ENCODE measurements at places on chromosomes 13 and 19. TPM values are rescaled to one million over a fixed set of nuclear protein-coding genes. Genes with fewer than 3 reads are reported as not detected.

Gene NAPSA
- total RNA-seq: not detected

Gene FREM2
- under 0.01 TPM for total RNA-seq

Gene NOVA2
- total RNA-seq: not detected

Gene CCNA1
- 4.9 TPM for total RNA-seq

- no peak for DNase-seq
Measured at GRCh38 chr19:44795398-44795987, 13.4 kb upstream of the BCAM start.

DNA sequence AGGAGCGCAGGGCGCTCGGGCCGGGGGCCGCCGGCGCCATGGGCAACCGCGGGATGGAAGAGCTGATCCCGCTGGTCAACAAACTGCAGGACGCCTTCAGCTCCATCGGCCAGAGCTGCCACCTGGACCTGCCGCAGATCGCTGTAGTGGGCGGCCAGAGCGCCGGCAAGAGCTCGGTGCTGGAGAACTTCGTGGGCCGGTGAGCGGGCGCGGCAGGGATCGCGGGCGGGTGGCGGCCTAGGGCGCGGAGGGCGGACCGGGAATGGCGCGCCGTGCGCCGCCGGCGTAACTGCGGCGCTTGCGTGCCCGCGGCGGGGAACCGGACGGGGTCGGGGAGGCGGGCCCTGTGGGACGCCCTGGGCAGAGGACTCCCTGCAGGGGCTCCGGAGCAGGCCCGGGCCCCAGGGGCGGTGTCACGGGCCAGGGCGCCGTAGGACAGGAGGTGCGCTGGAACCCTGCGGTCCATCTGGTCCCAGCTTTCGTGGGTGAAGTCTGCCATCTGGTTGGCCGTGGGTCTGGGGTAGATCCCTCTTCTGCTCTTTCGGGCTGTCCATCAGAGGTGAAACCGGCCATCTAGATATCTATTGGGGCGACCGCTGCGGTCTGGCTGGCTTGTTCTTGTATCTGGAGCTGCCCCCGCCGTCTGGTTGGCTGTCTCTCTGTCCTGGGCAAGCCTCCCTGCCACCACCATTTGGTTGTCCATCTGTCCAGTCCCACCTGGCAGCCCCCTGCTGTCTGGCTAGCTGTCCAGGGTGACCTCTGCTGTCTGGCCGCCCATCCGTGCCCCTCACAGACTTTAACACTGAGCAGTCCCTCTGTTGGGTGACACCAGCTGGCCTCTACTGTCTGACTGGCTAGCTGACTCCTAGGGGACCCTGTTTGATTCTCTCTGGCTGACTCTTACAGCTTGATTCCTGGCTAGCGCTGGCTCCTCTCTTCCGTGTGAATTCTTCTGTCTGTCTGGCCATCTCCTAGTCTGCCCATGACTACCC is 622 bp downstream of the DNM2 start:
- DNase-seq: peak; percentile 61

DNA sequence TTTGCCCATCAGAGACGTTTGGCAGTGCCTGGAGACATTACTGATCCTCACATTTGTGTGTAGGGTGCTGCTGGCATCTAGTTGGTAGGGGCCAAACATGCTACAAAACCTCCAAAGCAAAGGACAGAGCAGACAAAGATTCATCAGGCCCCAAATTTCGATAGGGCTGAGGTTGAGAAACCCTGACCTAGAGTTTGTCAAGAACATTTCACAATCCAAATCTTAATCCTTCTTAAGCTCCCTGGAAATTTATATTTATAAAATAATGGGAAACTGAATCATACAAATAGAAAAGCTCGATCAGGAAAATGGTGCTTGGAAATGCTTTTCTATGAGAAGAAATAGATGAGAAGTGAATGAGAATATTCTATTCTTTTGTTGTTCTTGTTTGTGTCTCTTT is 273.6 kb downstream of the DCT start:
- DNase-seq: no peak

DNA sequence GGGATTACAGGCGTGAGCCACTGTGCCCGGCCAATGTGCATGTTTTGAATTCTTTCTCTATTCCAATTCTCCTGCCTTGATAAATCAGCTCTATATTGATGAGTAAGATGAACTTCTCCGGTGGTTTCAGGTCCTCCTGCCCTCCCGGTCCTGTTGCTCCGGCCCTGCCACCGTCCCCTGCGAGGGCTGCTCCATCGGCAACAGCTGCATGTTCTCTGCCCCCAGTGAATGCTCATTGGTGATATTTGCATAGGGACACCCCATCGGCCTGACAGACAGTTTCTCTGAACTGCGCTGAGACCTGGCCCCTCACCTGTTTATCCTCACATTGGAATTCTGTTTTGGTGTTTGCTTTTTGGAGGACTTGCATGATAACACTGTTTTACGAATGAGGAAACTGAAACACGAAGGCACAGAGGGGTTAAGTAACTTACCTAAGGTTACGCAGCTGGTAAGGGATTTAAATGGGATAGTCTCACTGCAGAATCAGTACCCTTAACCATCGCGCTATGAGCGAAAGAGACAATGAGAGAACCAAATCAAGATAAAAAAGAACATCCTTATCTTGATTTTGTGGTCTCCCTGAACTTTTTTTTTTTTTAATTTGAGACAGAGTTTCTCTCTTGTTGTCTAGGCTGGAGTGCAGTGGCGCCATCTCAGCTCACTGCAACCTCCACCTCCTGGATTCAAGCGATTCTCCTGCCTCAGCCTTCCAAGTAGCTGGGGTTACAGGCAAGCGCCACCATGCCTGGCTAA is 32.2 kb downstream of the ZNF557 start:
- DNase-seq: no peak

GRCh38 chr13:47288546-47288945 is 391.7 kb upstream of the HTR2A start:
- no peak for DNase-seq

GRCh38 chr13:95624020-95624419 is 20.5 kb downstream of the DZIP1 start:
- peak; percentile 22 for DNase-seq

GRCh38 chr13:99356262-99357091 is 49.3 kb upstream of the GPR183 start:
- DNase-seq: peak; percentile 71

GRCh38 chr13:110329258-110329657 is 22.2 kb downstream of the COL4A2 start:
- peak; percentile 61 for DNase-seq

DNA sequence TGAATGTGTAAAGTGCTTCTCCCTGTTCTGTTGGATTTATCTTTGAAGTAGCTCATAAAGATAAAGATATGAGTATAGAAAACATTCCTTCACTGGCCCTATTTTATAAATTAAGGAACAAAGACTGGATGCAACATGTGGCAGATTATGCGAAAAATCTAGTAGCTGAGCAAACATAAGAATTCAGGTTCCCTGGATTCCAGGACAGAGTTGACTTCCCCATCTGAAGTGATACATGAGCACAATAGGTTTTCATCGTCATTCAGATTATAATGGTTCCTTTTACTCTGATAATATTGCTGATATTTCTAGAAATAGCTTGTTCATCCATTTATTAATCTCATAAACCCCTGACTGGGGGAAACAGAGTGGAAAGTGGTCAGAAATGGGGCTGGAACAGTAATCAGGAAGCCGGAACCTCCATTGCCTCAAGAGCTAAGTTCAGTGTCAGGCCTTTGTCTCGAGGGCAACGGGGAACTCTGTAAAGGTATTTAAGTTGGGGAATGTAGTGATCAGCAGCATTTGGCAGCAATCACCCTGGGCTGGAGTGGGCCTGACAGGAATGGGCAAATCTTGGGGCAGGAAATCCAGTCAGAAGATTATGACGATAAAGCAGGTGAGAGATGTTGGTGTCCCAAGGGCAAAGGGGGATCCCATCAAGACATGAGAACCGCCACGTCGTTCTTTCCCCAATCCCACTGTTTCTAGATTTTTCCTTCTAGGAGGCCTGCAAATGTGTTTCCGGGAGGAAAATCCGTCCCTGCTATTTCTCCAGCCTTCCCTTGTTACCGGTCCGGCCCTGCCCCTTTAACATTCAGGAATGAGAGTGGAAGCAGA is 232.5 kb upstream of the SERP2 start:
- DNase-seq: no peak

DNA sequence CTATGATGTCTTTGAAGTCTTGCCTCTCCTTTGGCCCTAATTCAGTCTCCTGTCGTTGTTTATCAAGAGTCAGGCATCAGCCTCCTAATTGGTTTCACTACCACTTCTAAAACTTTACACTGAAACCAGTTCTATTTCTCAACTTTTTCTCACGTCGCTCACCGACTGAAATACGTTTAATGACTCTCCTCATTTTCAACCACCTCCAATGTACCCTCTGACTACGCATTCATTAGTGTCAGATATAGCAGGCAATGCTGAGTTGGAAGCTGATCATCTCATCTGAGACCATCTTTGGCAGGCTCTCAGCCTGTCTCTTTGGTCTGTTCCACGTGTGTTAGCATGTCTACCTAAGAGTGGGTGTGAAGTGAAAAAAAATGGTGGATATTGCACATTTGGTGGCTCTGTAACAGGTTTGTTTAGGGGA is 128.1 kb downstream of the KL start:
- DNase-seq: no peak

DNA sequence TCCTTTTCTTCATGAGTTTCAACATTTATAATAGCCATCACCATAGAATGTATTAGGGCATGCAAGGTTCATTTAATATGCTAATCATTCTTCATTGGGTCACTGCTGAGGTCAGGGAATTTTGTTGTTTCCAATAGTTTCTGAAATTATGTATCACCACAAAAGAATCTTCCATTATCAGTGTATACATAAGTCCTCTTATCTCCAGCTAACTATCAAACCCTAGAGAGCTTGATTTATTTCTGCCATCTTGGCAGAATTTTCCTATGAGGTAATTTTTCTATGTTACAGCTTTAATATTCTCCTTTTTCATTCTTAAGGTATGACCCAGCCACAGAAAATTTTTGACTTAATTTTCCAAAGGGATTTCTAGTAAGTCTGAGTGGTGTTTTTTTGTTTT is 415.0 kb upstream of the SLITRK1 start:
- no peak for DNase-seq

GRCh38 chr19:47633996-47634395 is 25.1 kb downstream of the BICRA start:
- no peak for DNase-seq

GRCh38 chr13:112065867-112066623 is 904 bp upstream of the SOX1 start:
- DNase-seq: no peak

DNA sequence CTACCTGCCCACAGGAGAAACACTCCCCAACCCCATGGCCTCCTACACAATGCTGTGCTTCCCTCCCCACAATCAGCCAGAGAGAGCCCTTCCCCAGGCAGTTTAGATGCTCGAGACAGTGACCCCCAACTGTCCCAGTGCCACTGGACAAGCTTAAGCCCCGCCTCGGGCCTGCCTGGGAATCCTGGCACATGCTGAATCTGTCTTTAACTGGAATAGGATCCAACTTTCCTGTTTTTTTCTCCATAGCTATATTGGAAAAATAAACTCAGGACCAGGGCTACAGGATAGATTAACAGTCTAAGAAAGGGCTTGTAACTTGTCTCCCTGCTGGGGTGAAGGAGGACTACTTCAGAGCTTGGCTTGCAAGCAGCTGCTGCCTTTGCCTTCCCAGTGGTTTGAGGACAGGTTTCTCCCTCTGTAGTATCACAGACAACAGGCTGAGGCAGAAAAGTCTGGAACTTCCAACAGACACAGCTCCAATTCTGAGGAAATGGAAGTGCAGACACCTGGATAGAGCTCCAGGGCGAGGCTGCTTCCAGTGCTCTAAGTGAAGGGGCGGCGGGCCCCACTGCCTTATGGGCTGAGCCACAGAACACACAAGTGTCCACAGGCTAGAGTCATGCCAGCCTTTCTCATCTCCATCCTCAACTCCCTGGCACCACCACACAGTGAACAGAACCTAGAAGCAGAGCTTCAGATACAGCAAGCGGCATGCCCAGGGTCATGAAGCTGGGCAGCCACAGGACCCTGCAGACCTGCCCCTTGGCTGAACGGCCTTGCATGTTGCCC is 228.3 kb downstream of the TUBA3C start:
- DNase-seq: no peak
